NCI-H1694 treated with DMSO at 0.1 percent for 48 hours (cell line): ENCODE measurements at places on chromosomes 5 and 9.

GRCh38 chr9:91273853-91274552 lies 87.7 kb downstream of the AUH start:
- no peak for DNase-seq

DNA sequence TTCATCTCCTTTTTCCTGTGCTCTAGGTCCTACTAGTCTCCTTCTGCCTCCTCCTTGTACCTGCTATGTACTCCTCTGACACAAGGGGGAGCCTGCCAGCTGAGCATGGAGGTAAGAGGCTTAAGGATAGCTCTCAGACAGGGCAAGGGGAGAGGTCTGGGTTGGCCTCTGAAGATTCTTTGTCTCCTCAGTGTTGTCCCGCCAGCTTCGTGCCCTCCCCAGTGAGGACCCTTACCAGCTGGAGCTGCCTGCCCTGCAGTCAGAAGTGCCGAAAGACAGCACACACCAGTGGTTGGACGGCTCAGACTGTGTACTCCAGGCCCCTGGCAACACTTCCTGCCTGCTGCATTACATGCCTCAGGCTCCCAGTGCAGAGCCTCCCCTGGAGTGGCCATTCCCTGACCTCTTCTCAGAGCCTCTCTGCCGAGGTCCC lies 3.8 kb downstream of the CREB3 start:
- peak; percentile 48 for DNase-seq

DNA sequence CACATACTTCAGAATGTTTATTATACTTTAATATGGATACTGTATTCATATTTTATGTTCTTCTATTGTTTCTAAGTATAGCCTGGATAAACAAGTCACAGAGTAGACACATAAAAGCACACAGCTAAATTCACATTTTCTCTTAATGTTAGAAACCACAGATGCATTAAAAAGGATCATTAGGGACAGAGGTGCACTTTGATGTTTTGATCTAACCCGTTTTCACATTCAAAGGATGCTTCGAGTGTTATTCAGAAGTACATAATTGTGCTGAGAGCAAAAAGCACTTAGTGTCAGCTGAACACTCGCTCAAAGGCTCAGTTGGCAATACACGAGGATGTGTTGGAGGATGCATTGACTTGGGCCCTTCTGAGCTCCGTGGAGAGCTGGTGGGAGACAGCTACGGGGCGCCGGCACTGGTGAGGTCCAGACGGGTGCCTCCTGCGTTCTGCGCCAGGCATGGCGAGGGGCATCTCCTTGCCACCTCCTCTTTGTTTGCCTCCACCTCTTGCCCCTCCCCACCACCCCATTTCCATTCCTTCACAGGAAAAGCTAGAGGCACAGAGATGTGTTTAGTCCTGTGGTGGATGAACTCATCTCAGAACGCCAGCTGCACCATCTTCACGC lies 35.5 kb downstream of the MED10 start:
- no peak for DNase-seq

DNA sequence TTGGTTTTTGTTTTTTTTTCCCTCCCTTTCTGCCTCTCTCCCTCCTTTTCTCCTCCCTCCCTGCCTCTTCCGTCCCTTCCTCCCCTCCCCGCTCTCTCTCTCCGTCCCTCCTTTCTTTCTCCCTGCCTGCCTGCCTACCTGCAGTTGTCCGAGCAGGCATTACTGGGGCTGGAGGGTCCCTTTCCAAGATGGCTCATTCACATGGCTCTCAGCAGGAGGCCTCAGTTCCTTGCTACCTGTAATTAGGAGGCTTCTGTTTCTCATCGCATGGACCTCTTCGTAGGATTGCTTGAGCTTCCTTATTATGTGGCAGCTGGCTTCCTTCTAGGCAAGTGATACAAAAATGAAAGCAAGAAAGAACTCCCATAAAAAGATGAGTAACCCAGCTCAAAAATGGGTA lies 8.0 kb downstream of the RGS3 start:
- no peak for DNase-seq

DNA sequence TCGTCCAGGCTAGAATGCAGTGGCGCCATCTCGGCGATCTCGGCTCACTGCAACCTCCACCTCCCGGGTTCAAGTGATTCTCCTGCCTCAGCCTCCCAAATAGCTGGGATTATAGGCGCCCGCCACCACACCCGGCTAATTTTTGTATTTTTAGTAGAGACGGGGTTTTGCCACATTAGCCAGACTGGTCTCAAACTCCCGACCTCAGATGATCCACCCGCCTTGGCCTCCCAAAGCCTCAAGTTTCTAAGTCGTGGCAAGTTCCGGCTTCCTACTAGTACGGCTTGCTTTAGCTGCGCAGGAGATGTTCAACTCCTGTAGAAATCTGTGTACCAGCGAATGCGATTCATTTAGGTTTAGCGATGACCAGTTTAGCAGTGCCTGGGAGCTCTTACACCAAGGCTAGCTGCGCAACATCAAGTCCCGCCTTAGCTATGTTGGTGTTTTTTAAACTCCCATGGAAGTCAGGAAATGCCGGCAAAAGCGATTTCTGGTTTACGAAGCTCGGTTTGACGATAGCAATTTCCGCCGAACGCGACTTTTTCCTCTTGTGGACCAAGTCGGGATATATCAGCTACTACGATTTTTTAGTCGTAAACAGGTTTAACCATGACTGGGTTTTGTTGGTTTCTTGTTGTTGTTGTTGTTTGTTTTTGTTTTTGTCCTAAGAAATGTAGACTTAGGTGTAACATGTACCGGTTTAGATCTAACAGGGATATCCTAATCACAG lies 46.4 kb downstream of the ANXA2R start:
- no peak for DNase-seq
